ENCODE measurements at places on chromosomes 7 and 10.

DNA sequence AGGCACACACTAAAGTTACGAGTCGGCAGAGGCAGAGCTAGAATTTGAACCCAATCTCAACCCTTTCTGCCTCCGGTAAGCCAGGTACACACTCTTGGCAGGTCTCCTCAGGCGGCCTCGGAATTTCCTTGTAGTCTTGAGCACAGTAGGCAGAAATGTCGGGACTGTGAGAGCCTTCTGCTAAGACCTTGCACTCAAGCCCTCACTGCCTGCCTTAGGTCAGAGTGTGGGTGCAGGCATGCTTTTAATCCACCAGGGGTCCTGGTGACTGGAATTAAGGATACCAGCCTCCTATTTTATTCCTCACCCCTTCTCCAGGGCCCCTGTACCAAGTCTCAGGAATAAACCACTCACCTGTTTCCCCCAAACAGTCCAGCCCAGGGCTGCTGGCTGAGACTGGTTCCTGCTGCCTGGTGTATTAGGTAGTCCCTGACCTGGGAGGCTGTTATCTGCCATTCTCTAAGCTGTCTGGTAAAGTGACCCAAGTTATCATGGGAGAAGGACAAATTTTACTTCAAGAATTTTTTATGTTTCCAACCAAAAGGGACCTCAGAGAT lies 855 bp downstream of the ATP6V1F start:
- peak; percentile 17 for DNase-seq

DNA sequence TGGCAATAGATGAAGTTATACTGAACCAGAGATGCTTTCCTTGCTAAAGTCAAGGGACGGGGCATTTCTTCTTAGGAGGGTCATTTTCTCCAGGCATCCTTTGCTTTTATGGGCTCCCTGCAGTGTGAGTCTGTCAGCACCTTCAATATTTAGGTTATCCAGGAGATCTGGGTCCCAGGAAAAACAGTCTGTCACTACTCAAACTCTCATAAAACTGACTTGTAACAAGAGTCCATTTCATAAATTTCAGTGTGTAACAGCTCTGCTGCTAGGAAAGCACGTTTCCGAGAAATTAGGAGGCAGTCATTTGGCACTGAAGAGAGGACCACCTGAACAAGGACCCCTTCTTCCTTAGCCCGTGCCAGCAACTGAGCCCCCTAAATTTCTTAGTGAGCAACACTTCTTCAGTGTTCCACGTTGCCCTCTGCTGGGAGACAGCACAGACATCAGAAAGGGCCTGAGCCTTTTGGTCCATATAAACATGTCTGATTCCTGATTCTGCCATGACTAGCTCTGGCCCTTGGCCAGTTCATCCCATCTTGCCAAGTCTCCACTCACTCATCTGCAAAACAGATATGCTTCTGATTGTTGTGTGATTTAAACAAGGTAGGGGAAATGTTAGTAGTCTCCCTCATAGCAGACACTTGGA lies 7.2 kb downstream of the GCC1 start:
- no peak for DNase-seq

DNA sequence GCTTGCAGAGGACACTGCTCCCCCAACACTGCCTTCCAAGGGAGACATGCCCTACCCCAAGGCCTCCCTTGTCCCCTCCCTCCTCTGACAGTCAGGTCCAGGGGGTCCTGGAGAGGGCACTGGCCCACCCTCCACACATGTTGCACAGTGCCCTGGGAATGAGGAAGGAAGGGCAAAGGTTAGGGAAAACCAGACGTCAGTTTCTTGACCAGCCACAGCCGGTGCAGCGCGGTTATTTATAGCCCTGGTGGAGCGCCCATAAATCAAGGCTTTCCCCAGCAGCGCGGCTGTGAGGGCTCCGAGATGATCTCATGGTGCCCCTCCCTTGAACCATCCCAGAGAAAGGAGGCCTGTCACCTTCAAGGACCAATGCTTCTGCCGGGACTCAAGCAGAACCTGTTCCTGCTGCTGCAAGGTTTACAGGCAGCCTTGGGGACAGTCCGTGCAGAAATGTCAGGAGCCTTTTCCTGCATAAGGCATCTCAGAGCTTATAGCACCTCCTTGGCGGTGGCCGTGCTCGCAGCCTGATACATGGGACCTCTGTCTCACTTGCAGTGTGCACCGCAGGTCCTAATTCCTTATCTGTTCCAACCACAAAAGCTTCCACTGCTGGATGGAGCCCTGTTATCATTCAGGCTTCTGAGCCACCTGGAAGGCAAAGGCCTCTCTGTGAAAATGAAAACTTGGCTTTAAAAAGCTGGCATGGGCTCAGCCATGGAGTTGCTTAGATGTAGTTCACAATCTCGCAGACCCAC lies 127.3 kb downstream of the LHPP start:
- no peak for DNase-seq

GRCh38 chr10:102764470-102765161 lies 20.9 kb downstream of the WBP1L start:
- DNase-seq, result no peak

Measured in activated gamma-delta T cell treated with anti-CD3 and anti-CD28 coated beads, Interleukin-2, amount 50 U/mL, for 16 hours (primary cell).